ENCODE measurements at places on chromosomes 7 and 10.
A peak's percentile ranks its signal among the peaks of the same experiment; 100 is the strongest.

DNA sequence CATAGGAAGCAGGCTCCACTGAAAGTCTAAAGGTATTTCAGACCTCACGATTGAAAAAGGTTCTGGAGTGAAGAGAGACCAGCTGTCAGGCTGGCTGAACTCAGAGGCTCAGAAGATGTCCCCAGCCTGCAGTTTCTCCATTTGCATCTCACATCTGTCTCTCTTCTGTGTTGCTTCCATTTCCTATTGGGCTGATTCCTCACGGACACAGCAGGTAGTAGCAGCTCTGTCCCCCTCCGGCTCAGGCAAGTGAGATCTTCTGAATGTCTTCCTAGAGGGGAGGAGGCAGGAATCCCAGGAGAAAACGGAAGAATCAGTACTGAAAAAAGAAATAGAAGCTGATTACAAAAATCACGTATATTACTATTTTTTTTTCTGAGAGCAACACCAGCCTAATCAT, 274.1 kb upstream of the COBL start:
- DNase-seq, result no peak

DNA sequence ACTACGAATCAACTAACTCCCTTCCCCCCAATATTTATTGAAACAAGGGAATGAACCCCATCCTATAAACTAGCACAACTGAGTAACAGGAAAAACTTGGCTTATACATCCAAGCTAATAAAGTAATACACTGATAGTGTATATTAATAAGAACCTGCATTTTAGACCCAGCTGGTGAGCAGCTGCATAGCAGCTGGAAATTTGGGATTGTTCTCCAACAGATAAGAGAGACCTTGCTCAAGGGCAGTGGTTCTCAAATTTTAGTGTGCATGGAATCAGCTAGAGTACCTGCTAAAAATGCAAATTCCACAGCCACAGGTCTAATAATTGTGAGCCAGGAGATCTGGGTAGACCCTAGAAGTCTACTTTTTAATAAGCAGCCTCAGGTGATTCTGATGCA, 384.7 kb upstream of the HPS1 start:
- DNase-seq, result no peak

- DNase-seq, result no peak
These were observed 148.2 kb upstream of the WNT16 start for GRCh38 chr7:121180436-121181063.

GRCh38 chr7:102426268-102427018, 6.9 kb upstream of the ORAI2 start:
- DNase-seq, result peak; percentile 91

GRCh38 chr7:108310351-108310750, 145.9 kb downstream of the NRCAM start:
- no peak for DNase-seq

DNA sequence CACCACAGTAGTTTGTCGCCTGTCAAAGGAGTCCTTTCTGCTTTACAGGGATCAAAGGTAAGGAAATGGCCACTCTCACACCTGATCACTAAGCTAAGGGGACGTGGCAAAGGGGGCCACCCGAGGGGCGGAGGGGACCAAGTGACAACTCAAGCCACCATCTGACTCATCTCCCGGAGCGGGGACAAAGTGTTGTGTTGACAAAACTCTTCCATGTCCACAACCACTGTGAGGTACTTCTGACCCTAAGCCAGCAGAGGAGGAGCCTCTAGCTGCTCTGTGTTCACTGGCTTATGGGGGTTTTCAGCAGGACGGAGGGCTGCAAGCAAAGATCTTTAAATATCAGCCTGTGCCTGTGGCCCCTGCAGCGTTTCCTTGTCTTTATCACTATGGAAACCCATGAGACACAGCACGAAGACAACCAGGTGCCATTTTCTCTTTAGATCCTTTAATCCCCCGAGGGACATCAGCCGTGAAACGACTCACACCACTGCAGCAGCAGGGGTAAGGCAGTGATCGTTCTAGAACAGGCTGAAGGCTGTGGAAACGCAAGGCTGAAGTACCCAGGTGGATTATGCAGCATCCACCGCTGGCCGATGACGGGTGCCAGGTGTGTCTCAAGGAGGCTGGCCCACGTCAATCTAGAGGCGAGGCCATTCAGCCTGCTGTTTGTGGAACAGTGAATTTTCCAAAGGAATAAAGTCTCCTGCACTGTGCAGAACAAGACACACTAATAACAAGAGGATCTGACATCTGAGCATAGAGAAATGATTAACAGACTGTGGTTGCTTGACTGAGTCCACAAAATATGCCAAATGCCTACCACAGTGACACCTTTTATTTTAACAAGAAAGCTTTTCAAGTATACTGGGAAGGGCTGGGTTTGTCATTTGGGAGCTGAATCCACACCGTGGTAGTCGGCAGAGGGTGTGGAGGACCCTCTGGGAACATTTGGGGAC, 26.6 kb upstream of the DDC start:
- no peak for DNase-seq

GRCh38 chr7:99562832-99563231, 4.4 kb downstream of the ZNF655 start:
- peak; percentile 69 for DNase-seq

- no peak for DNase-seq
These were observed 291.7 kb upstream of the NPVF start for GRCh38 chr7:25520017-25520416.

GRCh38 chr7:72152161-72153131, 259.7 kb downstream of the CALN1 start:
- no peak for DNase-seq

- no peak for DNase-seq
These were observed 36.6 kb upstream of the C7orf33 start for GRCh38 chr7:148553979-148554378.

DNA sequence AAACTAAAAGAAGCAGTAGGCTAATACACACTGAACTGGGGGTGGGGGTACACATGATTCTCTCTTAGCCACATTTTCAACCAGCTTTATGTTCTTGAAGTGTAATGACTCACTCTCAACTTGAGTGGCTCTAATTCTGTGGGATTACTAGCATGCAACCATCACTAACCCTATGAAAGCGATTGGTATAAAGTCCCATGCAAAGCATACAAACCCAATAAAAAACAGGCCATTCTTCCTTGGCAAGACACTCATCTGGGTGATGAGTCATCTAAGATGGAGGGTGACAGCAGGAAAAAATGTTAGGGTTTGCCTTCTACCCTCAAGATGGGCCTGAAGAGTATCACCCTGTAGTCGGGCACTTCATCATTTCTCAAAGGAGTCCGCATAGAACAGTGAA, 14.9 kb upstream of the PON3 start:
- peak; percentile 38 for DNase-seq

GRCh38 chr7:25537662-25538375, 309.5 kb upstream of the NPVF start:
- DNase-seq, result no peak

- no peak for DNase-seq
These were observed 136.4 kb downstream of the RGS10 start for GRCh38 chr10:119406137-119406536.

DNA sequence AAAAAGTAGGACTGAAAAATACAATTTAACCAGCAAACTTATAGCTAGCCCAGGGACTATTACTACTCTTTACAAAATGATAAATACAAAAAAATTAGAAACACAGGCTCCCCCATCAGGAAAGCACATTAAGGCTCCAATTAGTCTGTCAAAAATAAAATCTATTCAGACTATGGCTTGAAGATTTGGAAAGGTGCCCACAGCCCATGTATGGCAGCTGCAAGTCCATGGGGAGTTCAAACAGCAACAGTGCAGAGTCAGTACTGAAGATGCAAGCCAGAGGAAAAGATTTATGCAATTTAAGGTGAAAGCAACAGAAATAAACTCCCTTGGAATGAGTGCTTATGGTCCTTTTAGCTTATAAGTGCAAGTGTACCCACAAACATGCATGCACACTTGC, 29.7 kb downstream of the IMMP2L start:
- DNase-seq, result no peak

- DNase-seq, result no peak
These were observed 24.5 kb downstream of the VSTM4 start for GRCh38 chr10:49090696-49091380.

DNA sequence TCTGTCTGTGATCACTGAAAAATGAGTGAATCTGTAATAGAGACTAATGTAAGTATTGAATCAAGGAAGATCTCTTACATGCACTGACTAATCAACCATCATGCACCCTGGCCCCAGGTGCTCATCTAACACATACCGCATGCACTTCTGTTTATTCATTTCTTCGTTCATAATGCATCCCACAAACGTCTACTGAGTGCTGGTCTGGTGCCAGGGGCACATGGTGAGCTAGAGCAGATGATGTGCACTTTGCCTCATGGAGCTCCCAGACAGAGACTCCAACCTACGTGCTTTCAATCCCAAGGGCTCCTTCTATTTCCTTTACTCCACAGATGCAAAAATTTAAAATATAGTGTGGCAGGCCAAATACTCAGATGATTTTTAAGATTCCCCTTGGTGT, 10.7 kb downstream of the C10orf90 start:
- no peak for DNase-seq
